ENCODE measurements at places on chromosomes 5 and 9.

GRCh38 chr5:109281136-109281690 is 128.6 kb downstream of the PJA2 start:
- DNase-seq, result no peak

GRCh38 chr9:22512495-22512894 is 65.9 kb downstream of the DMRTA1 start:
- DNase-seq, result no peak

DNA sequence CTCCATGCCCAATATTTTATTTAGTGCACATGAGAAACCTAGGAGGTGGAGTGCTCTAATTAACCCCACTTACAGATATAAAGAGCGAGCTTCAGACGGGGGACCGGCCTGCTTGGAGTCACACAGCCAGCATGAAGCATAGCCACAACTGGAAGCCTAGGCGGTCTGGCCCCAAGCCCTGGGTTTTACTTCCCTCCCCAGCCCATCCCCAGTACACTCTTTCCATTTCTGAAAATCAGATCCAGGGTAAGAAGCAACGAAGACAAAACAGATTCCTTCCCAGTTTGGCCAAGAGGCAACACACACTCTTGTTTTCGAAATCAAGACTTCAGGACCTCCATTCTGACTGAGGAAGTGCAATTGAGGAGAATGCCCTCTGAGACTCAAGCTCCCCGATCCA is 27.1 kb downstream of the KCNMB1 start:
- DNase-seq, result no peak

DNA sequence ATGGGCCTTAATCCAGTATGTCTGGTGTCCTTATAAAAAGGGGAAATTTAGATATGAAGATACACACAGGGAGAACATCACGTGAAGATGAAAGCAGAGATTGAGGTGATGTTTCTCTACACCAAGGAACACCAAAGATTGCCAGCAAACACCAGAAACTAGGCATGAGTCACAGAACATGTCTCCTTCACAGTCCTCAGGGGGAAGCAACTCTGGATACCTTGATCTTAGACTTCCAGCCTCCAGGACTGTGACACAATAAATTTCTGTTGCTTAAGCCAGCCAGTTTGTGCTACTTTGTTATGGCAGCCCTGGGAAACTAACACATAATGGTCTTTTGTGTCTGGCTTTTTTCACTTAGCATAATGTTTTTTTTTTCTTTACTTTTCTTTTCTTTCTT is 41.2 kb upstream of the STRBP start:
- no peak for DNase-seq

GRCh38 chr9:3080951-3081350 is 237.1 kb upstream of the PUM3 start:
- no peak for DNase-seq

GRCh38 chr5:163509291-163509951 is 4.0 kb downstream of the MAT2B start:
- DNase-seq, result no peak

- DNase-seq, result no peak
These were observed 102.9 kb upstream of the FSTL4 start for GRCh38 chr5:133715216-133715615.

GRCh38 chr5:152309926-152310450 is 95.1 kb downstream of the NMUR2 start:
- no peak for DNase-seq

DNA sequence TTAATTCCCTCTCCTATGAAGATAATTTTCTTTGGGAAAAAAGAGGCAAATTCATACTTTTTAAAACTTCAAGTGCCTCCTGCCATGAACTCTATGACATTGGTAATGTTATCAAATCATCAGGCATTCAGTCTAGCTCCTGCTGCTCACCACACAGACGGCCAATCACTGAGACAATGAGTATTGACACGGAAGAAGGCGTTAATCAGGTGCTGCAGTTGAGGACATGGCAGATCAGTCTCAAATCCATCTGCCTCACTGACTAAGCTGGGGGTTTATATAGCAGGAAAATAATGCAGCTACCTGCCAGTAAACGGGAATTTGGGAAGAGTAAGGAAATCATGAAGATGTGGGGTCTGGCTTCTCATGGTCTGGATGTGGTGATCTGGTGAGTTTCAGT is 1087.7 kb downstream of the CDH9 start:
- DNase-seq, result no peak

DNA sequence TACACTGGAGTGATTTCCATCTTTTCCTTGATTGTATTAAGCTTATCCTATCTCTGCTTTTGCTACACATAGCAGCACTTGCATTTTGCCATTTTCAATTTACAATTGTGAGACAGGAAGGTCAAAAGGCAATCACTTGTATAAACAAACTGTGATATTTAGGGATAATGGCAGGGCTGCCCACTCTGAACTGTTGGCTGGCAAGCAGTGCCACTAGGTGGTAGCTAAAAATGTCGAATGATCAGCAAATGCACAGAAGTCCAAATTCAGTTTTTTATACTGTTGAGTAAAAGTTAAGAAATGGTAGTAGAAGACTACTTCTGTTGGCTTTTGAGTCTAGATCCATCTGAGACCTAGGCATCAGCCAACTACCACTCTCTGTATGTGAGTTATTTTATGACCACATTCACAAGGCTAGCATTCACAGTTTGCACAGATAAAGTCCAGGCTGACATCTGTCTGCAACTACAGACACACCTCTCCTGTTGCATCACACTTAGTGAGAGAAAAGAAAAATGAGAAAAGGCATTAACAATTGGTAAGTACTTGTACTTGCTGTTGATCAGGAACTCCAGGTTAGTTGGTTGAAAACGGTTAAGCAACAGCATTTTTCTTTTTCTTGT is 108.8 kb upstream of the ASTN2 start:
- DNase-seq, result no peak

- DNase-seq, result no peak
These were observed 207.3 kb downstream of the PTTG1 start for GRCh38 chr5:160629003-160629402.

- DNase-seq, result no peak
These were observed 264.7 kb upstream of the CCNG1 start for GRCh38 chr5:163172540-163173338.

DNA sequence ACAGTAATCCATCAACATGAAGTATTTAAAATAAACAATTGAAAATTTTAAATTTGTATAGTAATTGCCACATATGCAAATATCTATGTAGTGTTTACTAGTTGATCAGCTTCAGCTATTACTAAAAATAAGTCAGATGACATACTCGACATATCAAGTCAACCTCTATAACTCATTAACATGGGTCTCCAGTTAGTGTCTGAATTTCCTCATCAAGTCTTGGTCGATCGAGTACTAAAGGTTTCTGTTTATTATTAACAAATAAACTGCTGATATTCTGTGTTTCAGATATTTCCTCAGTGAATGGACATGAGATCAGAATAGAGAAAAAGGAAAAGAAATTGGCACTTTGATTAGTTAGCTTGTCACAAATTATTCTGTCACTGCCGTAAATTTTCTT is 266.5 kb upstream of the ITGA1 start:
- DNase-seq, result no peak

GRCh38 chr9:133227242-133227860 is 18.3 kb upstream of the OBP2B start:
- no peak for DNase-seq

DNA sequence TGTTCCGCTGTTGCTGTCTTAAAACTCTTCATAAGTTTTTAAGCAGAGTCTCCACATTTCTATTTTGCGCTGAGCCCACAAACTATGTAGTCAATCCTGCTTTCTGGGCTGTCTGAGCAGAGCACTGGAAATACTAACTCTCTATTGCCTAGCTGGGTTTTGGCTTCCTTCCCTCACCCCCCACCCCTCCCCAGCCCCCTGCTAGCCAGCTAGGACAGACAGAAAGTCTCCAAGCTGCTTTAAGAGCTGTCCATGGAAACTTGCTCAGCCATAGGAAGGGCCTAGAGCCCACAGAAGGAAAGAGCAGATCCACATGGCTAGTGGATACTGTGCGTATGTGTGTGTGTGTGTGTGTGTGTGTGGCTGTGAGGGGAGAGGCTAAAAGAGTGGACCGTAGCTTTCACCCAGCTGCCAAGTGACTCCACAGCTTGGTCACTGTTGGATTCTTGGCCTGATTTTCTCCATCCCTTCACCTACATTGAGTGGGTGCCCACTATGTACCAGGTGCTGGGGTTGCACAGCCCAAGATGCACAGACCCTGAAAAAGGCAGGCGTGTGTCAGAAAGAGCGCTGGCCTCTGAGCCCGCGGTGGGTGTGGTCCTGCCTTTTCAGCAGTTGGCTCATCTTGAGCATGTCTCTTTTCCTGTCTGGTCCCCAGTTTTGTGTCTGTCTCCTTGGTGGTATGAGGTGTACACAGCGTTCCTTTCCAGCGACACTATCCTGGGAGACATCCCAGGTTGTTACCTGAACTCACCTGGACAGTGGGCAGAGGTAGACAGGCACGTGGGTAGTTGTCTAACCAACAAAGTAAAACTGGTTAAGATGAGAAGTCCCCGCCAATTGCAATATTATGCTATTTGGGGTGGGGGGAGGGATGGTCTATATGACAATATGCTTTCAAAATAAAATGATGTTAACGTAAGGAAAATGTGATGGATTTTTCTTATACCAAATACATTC is 5.4 kb upstream of the NKX2-5 start:
- DNase-seq, result peak; percentile 19

DNA sequence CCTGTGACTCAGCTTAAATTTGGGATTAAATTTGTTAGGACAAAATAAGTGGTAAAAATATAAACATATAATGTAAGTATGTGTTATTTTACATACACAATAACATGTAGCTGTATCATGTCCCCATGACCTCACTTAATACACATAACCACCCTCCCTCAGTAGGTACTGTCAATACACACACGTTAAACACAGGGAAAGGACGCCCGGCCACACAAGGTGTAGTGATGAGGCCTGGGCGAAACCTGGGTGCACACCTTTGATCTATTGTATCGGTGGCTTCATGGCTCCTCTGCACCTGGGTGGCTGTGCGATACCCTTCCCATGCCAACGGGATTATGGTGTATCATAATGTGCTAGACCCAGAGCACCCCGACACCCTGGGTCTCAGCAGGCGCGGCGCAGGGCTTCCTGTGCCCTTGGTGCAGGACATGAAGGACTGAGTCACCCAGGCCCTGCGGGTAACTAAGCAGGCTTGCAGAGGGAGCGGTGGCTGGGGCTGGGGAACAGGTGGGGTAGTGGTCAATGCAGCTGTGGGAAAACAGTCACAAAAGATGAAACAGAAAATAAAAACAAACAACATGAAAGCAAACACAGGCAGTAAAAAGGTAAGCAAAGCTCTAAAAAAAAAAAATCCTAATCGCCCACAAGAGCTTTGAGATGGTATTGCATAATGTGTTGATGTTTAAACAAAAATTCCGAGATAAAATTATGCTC is 127.5 kb upstream of the RETREG1 start:
- no peak for DNase-seq

GRCh38 chr9:12854221-12854620 is 79.4 kb downstream of the LURAP1L start:
- DNase-seq, result no peak

GRCh38 chr5:32539981-32540845 is 45.1 kb upstream of the SUB1 start:
- no peak for DNase-seq

DNA sequence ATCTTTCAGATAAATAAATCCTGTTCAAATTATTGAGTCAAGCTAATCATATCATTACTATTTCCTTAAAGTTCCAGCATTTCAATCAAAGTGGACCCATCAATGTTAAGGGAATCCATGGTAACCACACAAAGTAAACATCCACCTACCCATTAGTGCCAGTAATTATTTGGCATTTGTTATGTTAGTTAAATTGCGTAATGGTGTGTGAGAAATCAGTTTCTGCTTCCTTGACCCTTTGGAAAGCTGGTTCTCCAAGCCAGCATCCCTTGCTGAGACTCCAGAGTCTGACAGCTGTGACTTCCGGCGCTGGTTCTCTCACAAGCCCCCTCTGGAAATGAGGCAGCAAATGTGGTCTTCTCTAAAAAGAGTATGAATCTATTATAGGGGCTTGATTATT is 308.6 kb upstream of the EFNA5 start:
- no peak for DNase-seq

GRCh38 chr9:133577737-133578112 is 31.5 kb downstream of the FAM163B start:
- DNase-seq, result no peak

GRCh38 chr5:115551415-115551814 is 6.8 kb upstream of the FEM1C start:
- no peak for DNase-seq

DNA sequence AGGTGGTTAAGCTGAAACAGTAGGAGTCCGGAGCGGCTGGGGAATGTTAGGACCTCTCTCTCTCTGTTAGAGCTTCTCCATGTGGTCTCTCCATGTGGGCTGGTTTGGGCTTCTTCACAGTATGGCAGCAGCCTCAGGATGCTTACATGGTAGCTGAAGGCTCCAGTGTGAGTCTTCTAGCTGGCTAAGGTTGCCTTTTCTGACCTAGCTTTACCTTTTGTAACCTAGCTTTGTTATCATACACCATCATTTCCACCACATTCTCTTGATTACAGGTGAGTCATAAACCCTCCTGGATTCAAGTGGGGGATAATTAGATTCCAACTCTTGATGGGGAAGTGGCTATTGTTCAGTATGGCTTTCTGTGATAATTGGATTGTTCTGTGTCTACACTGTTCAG is 98.5 kb downstream of the MTREX start:
- no peak for DNase-seq

GRCh38 chr9:133470988-133471387 is 7.9 kb downstream of the SLC2A6 start:
- no peak for DNase-seq

GRCh38 chr5:2903451-2904395 is 152.2 kb upstream of the IRX2 start:
- no peak for DNase-seq

GRCh38 chr9:129336601-129337331 is 158.7 kb upstream of the IER5L start:
- peak; percentile 87 for DNase-seq

DNA sequence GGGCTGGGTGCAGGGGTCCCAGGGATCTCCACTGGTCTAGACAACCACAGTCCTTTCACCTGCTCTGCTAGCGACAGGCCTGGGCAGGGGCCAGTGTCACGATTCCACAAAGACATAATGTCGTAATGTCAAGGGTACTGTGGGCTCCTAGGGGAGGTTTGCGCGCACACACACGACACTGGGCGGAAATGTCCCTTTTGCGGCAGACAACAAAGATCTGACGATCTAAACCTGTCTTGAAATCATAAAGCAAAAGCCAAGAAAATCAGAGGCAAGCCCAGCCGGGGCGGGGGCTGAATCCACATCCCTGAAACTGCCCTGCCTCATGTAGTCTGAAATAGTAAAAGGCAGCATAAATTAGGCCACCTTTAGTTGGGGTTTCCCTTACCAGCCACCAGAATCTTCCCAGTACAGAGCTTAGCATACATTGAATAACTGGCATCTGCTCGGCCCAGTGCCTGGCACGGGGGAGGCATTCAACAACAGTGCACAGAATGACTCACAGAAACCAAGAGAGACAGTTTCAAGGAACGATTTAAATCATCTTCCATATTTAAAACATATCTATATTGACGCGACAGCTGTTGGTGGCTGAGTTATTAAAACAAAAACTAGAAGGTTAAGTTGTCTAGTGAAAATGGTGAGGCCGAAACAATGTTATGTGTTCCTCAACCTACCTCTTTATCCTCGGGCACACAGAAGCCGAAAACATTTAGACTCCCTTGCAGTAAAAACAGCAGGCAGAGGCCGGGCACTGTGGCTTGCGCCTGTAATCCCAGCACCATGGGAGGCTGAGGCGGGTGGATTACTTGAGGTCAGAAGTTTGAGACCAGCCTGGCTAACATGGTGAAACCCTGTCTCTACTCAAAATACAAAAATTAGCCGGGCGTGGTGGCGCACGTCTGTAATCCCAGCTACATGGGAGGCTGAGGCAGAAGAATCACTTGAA is 151.0 kb downstream of the MYO10 start:
- DNase-seq, result no peak
